ENCODE measurements at places on chromosomes 3 and 15.

- H3K27ac ChIP-seq = no peak overlapping the region
- peak; percentile 34 for DNase-seq
- H3K36me3 ChIP-seq = no peaks in the 10 kb centered on the region
- H3K4me3 ChIP-seq = no peak overlapping the region
Observed at GRCh38 chr3:176687754-176688153, 509.5 kb downstream of the TBL1XR1 start.

DNA sequence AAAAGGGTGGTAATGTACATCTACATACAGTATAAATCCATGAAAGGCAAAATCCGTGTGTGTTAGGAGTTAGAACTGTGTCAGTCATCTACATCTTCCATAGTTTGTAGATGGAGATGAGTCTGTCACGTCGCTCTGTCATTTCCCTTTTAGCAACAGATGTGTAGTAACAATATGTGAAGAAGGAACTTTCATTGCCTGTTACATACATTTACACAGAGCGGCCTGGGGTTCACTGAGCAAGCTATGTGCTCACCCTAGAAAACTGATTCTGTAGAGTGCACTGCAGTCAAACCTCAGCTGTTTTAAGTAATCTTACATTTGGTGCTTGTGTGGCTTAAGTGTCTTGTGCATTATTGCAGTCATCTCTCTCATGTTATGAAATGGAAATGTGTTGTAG lies 41.6 kb upstream of the AP3B2 start:
- peak overlapping the region; percentile 91 for H3K27ac ChIP-seq
- peak overlapping the region; percentile 100 for H3K4me3 ChIP-seq
- DNase-seq = peak; percentile 76
- peaks cover 15% of the 10 kb centered on the region for H3K4me1 ChIP-seq

DNA sequence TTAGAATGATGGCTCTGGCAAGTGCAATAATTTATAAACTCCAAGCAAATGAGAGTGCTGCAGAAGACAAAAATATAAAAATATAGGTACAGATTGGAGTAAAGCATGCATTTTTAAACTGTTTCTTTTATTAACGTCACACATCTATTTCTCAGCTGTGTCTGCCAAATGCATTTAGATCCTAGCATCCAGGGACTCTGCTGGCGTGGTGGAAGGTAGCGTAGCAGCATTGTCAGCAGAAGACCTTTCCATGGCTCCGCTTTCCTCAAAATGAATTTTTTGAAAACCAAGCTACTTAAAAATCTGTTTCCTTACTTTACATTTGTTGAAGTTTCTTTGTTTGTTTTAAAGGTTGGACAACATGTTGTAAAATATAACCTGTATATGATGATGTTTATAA lies 16.3 kb upstream of the ATP10A start:
- H3K4me3 ChIP-seq = no peak overlapping the region
- no peak for DNase-seq
- no peak overlapping the region for H3K27ac ChIP-seq
- no peaks in the 10 kb centered on the region for H3K27me3 ChIP-seq

DNA sequence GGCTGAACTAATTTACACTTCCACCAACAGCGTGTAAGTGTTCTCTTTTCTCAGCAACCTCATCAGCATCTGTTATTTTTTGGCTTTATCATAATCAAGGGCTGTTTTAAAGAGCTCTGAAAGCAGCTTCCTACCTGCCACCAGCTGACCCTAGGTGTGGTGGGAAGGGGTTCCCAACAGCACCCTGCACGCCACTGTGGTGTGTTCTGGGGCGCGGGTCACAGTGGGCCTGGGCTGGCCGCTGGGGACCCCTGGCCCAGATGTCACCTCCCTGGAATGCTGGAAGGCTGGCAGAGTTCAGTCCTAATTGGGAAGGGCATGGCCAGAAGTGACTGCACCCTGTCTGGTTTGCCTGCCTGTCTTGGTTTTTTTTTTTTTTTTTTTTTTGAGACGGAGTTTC lies 82.2 kb downstream of the ASB7 start:
- peaks cover 27% of the 10 kb centered on the region for H3K4me1 ChIP-seq
- no peaks in the 10 kb centered on the region for H3K27me3 ChIP-seq
- no peak overlapping the region for H3K4me3 ChIP-seq
- no peaks in the 10 kb centered on the region for H3K36me3 ChIP-seq
- DNase-seq = no peak

DNA sequence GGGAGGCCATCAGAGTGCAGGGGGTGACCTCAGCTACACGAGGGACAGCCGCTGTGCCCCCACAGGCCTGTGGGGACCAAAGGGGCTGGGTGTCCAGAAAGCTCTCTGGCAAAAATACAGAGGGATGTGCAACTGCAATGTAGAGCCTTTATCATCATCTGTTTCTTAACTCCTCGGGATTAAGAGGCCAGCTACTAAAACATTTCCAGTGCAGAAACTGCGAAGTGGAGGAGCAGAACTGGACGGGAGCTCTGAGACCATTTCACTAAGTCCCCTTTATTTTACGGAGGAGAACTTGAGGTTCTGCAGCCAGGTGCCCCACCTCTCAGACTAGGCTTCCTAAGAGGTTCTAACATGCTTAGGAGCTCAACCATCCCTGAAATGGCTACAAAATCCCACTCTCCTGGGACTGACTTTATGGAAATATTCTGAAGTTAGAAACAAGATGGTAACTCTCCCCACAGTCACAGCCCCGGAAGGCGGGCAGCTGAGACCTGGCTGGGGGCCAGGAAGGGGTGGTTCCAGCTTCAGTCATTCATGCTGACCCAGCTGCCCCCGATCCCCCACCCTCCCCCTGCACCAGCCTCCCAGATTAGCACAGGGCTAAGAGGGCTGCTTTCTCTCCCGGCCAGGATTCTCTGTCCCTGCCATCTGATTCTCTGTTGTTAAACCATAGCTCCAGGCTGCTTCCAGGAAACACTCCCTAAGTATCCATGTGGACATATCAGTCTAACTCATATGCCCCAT lies 40.3 kb downstream of the UMPS start:
- H3K36me3 ChIP-seq = peaks cover 37% of the 10 kb centered on the region
- DNase-seq = no peak
- peaks cover 26% of the 10 kb centered on the region for H3K4me1 ChIP-seq

DNA sequence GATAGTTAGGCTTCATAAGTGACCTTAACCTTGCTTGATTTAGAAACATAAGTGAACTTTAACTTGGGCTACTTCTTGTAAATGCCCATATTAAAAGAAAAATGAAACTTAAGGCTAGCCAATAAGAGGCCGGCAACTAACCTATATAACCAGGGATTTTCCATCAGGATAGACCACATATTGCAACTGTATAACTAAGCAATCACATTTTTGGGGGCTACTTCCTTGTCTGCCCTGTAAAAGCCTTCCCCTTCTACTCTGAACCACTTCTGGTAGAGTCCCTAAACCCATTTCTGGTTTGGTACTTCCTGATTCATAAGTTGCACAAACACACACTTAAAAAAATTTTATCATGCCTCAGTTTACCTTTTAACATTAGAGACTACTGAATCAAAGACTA lies 150.9 kb upstream of the UBE2E2 start:
- peaks cover 3% of the 10 kb centered on the region for H3K4me1 ChIP-seq
- no peaks in the 10 kb centered on the region for H3K27me3 ChIP-seq
- no peaks in the 10 kb centered on the region for H3K36me3 ChIP-seq
- no peak overlapping the region for H3K27ac ChIP-seq
- no peak overlapping the region for H3K4me3 ChIP-seq
- DNase-seq = no peak

DNA sequence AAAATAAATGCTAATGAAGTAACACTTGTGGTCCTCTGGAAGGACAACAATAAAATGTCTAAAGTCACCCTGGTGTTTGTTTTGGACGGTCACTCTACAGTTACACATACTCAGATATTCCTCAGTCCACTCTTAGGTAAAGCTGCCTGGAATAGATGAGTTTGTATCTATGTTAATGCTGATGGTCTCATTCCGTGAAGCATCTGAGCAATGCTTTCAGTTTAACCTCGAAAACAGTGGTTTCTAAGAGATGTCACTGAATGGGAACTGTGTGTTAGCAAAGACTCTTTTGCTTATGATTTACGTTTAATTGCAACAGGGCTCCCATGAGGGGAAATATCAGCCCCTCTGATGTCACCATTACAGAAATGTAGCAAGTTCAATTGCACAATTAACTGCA lies 49.1 kb downstream of the FBN1 start:
- no peak overlapping the region for H3K4me3 ChIP-seq
- peaks cover 20% of the 10 kb centered on the region for H3K4me1 ChIP-seq
- DNase-seq = no peak
- peaks cover 81% of the 10 kb centered on the region for H3K36me3 ChIP-seq
- no peak overlapping the region for H3K27ac ChIP-seq

DNA sequence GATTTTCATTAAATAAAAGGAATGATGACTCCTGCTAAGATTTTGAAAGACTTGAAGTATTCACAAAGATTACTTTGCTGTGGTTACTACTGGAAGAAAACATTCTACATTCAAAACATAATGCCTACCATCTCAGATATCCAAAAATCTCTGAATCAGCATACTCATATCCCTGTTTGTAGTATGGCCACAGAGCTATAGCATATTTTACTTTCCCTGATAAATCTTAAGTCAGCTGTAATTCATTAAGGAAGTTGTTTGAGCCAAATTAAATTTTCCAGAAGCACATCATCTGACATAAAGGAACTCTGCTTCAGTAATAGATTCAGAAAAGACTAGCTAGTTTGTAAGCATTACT lies 942.0 kb downstream of the ROBO1 start:
- peaks cover 6% of the 10 kb centered on the region for H3K4me1 ChIP-seq
- no peak for DNase-seq
- H3K4me3 ChIP-seq = no peak overlapping the region
- no peak overlapping the region for H3K27ac ChIP-seq
- H3K36me3 ChIP-seq = no peaks in the 10 kb centered on the region

DNA sequence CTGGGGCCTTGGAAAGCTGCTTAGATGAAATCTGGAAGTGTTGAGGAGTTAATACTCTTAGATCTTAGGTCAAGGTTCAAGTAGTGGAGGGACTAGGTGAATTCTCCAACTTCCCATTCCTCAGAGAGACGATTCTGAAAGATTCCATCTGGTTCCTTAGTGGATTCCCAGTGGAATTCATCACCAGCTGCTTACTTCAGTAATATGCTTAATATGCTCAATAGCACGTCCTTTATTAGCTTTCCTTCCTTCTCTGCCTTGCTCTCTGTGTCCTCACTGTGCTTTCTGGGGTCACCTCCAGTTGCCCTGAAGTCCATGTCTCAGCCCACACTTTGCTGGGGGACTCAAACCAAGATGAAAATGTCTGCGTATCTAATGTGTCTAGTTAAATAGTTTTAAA lies 31.0 kb downstream of the CEP63 start:
- DNase-seq = no peak
- H3K27ac ChIP-seq = peak overlapping the region; percentile 52
- H3K4me3 ChIP-seq = no peak overlapping the region

DNA sequence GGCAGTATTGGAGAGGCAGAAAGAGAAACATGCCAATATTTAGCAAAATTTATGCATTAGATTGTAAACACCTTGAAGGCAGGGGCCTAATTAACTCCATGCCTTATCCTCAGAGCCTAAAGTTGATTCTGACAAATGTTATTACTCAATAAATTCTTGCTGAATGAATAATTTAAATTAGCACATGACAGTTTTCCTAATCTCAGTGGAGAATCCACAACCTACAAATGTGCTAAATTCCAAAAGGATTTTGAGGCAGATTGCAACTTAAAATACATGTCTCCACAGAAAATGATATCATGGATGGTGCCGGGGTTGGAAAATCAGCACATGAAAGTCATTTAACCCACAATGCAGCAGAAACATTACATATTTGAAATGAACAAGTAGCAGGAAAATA lies 41.1 kb upstream of the NANOGP8 start:
- no peak for DNase-seq
- no peak overlapping the region for H3K4me3 ChIP-seq
- H3K27me3 ChIP-seq = no peaks in the 10 kb centered on the region
- H3K36me3 ChIP-seq = no peaks in the 10 kb centered on the region
- no peaks in the 10 kb centered on the region for H3K4me1 ChIP-seq

DNA sequence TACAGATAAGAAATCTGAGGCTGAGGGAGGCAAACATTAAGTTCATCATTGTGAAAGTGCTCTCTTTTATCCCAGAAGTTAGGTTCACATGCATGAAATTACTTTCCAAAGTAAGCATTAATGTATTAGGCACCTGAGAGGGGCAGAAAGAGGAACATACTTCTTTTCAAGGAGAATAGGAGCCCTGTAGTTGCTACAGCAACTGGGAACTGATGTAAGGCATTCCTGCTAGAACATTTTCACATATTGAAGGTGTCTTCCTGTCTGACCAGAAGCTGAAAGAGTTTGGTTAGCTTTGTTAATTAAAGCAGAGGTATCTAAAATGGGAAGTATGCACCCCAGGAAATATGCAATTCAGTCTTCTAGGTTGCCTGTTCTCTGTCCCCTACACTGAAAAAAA lies 65.5 kb upstream of the ZBTB20 start:
- H3K4me1 ChIP-seq = peaks cover 2% of the 10 kb centered on the region
- no peaks in the 10 kb centered on the region for H3K36me3 ChIP-seq
- no peak overlapping the region for H3K27ac ChIP-seq
- no peak overlapping the region for H3K4me3 ChIP-seq

DNA sequence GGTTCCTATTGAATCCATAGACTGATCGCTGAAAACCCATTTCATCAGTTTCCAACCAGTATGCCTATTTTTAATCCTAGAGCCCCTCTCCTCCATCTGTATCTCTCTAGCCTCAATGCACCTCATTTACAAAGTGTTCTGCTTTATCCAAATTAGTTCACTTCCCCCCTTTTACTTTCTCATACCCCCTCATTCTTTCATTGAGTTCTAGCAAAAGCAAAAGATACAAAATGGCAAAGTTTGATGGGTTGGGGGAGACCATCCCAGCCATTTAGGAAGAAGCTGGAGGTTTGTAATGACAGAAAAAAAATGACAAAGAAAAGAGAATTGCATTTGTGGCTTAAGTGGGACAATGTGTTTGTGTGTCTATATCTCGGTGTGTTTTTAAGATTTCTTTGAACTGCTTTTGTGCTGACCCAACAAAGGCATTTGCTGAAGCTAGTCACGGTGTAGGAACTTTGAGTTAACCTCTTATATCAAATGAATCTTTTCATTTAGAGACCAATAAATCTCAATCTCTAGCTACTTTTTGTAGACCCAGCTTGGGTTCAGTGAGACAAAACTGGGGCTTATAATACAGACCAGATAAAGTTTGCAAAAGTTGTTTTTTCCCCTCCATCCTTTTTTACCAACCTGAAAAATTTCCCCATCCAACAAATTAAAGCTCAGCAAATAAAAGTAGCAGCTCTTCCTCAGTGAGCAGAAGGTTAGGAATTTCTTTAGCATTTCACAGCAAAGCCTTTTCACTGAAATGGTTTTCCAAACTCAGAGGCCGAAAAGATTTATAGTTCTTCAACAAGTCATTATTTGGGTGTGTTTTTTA lies 18.7 kb downstream of the NR2F2 start:
- peaks cover 9% of the 10 kb centered on the region for H3K36me3 ChIP-seq
- H3K27me3 ChIP-seq = no peaks in the 10 kb centered on the region
- peak overlapping the region; percentile 58 for H3K27ac ChIP-seq
- H3K4me3 ChIP-seq = no peak overlapping the region
- peaks cover 45% of the 10 kb centered on the region for H3K4me1 ChIP-seq

- H3K4me3 ChIP-seq = no peak overlapping the region
- no peaks in the 10 kb centered on the region for H3K27me3 ChIP-seq
- H3K36me3 ChIP-seq = peaks cover 7% of the 10 kb centered on the region
- DNase-seq = no peak
- peaks cover 17% of the 10 kb centered on the region for H3K4me1 ChIP-seq
Observed at GRCh38 chr15:55222588-55222987, 25.8 kb upstream of the RSL24D1 start.

GRCh38 chr3:177300039-177300833 lies 103.0 kb upstream of the TBL1XR1 start:
- no peak overlapping the region for H3K4me3 ChIP-seq
- no peaks in the 10 kb centered on the region for H3K36me3 ChIP-seq
- H3K27ac ChIP-seq = no peak overlapping the region
- H3K27me3 ChIP-seq = no peaks in the 10 kb centered on the region
- DNase-seq = no peak

Data from osteoblast (primary cell).